Ammon's horn (tissue), 1 donor: ENCODE measurements at places on chromosomes 11 and 22.

- no peak for DNase-seq
Observed at GRCh38 chr11:111733611-111734088, 32.5 kb downstream of the PPP2R1B start.

- DNase-seq = no peak
Observed at GRCh38 chr11:70878366-70878765, 374.0 kb downstream of the SHANK2 start.

DNA sequence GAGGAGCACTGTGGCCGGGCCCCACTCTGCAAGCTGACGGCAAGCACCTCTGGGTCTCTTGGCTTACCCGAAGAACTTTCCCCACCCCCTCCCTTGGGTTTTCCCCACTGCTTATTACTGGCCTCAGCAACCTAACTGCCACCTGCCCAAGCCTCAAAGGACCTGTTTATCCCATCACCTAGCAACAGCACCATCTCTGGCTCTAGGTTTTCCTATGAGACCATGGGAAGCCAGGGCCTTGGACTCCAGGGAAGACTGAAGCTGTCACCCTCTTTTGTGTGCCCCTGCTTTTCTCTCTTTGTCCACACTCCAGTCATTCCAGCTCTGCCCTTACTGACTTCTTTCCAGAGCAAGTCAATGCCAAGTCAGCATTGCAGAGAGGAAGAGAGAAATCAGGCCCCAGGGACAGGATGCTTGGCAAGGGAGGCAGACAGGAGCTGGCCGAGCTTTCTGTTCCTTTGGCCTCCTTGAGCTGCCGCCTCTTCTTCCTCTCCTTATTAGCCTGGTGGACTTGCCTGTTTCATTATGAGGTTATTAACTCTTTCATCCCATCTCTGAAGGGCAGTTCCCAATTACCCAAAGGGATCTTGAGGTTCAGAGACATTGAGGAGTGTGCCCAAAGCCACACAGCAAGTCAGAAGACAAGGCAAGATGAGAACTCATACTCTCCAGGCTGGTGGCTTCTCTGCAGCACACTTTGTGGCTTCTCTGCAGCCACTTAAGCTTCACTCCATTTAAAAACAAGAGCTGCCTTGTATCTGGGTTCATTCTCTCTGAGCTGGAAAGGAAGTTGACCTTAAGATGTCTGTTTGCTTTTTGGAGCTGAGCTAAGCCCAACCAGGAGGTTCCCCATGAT, at the start of gene SMIM35:
Gene SMIM35, minus strand, starts transcription at position 51 of the 856 bp plus-strand sequence. CDS start 206 bp downstream, outside the sequence.
- DNase-seq = peak; percentile 51

DNA sequence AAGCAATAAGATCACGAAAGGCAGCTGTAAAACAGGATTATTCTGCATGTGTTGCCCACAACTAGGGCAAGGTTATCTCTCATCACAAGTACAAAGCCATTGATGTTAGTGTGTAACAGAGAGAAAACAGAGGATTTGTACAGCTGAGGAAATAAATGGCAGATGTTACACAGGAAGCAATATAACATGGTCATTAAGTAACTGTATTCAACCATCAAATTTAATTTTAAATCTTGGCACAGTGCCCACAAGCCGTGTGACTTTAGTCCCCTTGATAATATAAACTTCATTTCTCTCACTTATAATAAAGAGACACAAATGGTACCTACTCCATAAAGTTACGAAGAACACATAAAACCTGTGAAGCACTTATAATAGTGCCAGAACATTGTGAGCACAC, 17.3 kb downstream of the OR51E2 start:
- no peak for DNase-seq

GRCh38 chr11:69925366-69926196, 106.4 kb upstream of the FGF3 start:
- DNase-seq = no peak

DNA sequence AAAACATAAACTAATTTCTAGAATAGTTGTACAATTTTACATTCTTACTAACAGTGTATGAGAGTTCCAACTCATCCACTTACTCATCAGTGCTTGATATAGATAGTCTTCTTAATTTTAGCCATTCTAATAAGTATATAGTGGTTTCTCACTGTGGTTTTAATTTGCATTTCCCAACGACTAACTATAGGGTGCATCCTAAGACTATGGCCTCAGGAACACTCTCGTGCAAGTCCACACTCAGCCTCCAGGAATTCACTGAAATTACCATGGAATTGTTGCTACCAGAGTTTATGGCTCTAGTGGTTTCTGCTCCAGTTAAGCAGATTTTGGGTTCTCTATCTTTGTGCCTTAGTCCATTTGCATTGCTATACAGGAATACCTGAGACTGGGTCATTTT, 60.1 kb upstream of the GUCY1A2 start:
- no peak for DNase-seq
